ENCODE measurements at places on chromosomes 1 and 21.
A peak's percentile ranks its signal among the peaks of the same experiment; 100 is the strongest.

GRCh38 chr1:227558732-227559262 lies 4.6 kb upstream of the ZNF678 start:
- peaks cover 3% of the 10 kb centered on the region for H3K4me1 ChIP-seq
- peaks cover 36% of the 10 kb centered on the region for H3K27me3 ChIP-seq
- DNase-seq = no peak
- H3K4me3 ChIP-seq = no peak overlapping the region

DNA sequence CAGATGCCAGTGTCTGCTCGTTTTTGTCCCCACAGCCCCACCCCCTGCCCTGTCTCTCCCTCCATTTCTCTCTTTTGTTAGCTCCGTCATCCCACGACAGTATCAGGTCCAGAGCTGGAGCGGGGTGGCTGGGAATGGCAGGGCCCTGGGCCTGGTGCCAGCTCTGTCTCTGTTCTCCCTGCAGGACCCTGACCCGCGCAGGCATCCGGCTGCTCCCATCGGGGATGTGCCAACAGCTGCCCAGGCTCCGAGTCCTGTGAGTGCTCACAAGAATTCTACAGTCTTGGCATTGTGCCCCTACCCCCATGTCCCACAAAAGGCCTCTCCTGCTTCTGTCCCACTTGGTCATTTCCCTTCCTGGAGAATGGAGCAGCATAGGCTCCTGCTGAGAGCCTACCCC lies 37.4 kb downstream of the UBE2T start:
- H3K4me1 ChIP-seq = no peaks in the 10 kb centered on the region
- no peaks in the 10 kb centered on the region for H3K27me3 ChIP-seq
- no peaks in the 10 kb centered on the region for H3K36me3 ChIP-seq
- H3K27ac ChIP-seq = no peak overlapping the region
- no peak for DNase-seq
- no peak overlapping the region for H3K4me3 ChIP-seq

DNA sequence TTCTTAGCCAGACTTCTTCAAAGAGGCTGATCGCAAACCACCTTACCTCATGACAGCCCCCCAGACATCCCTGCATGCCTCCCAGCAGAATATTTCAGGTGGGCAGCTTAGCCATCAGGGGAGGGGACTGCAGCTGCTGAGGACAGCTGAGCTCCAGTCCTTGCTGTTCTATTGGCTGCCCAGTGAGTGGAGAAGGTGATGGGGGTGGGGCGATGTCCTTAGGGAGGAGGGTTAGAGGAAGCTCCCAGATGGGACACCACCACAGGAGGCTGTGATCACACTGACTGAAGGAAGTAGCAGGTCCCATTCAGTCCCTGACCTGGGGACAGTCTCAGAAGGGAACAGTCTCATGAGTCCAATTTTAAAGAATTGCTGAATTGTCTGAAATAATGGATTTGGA lies 38.3 kb downstream of the GJA5 start:
- no peak overlapping the region for H3K27ac ChIP-seq
- no peak overlapping the region for H3K4me3 ChIP-seq
- DNase-seq = no peak
- peaks cover 3% of the 10 kb centered on the region for H3K4me1 ChIP-seq

DNA sequence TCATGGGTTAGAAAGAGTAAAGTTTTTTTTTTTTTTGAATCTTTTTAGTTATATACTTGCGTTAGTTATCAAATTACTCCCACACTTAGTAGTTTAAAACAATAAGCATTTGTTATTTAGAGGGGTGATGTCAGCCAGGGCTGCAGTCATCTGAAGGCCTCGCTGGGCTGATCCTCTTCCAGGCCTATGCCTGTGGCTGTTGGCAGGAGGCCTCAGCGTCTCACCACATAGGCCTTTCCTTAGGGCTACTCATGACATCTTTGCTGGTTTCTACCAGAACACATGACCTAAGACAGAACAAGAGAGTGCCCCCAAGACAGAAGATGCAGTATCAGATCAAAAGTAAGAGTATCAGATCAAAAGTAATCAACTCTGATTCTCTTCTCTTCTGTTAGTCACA lies 167.4 kb downstream of the HHAT start:
- no peak overlapping the region for H3K27ac ChIP-seq
- H3K4me3 ChIP-seq = no peak overlapping the region
- no peaks in the 10 kb centered on the region for H3K27me3 ChIP-seq
- no peaks in the 10 kb centered on the region for H3K4me1 ChIP-seq

DNA sequence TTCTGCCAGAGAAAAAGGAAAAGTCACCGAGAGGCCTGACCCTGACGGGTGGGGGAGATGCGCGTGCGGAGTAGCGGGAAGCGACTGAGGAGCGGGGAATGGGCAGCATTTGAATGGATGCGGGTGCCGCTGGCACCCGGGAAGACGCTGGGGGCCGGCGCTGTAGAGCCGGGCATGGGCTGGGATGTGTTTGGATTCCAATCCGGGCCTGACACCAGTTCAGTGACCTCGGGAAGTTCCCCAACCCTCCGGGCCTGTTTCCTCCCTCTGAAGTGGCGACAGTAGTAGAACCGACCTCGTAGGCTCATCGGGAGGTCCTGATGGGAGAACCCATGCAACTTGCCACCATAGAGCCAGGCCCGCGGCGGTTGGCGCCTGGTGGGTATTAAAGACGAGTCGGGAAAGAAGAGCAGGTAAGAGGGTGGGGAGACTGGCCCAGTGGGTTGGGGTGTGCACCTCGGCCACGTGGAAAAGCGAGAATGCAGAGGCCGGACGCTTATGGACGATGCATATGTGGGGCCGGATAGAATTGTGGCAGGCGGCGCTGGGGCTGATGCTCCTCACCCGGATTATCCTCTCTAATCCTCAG lies 642 bp upstream of the SLC16A1 start:
- H3K4me1 ChIP-seq = peaks cover 7% of the 10 kb centered on the region
- peak; percentile 83 for DNase-seq
- peak overlapping the region; percentile 90 for H3K4me3 ChIP-seq
- peak overlapping the region; percentile 94 for H3K27ac ChIP-seq
- H3K27me3 ChIP-seq = no peaks in the 10 kb centered on the region
- peaks cover 15% of the 10 kb centered on the region for H3K36me3 ChIP-seq

GRCh38 chr1:84428235-84428634 lies 30.0 kb downstream of the DNASE2B start:
- no peak overlapping the region for H3K27ac ChIP-seq
- no peak overlapping the region for H3K4me3 ChIP-seq
- DNase-seq = no peak
- no peaks in the 10 kb centered on the region for H3K27me3 ChIP-seq
- no peaks in the 10 kb centered on the region for H3K4me1 ChIP-seq

GRCh38 chr1:244964112-244964971 lies 100.0 kb upstream of the HNRNPU start:
- peak; percentile 90 for DNase-seq
- H3K4me3 ChIP-seq = no peak overlapping the region
- H3K27me3 ChIP-seq = no peaks in the 10 kb centered on the region
- peak overlapping the region; percentile 90 for H3K27ac ChIP-seq
- H3K36me3 ChIP-seq = no peaks in the 10 kb centered on the region
- peaks cover 7% of the 10 kb centered on the region for H3K4me1 ChIP-seq

DNA sequence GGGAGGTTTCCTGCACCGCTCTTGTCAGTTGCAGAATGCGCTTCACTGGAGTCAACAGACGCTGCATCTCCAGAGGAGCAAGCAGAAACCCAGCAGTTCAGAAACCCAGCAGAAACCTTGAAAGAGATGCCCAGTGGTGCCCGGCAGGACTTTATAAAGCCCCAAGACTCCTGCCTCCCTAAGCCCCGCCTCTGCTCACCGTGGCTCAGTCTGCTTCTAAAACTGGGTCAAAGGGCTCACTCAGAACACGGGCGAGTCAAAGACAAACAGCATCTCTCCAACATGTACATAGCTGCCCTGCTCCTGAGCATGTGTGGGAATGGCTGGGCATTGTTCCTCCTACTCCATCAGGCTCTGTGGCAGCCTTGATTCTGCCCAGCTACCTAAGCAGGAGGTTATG lies at the start of gene HMGCS2:
TSS of gene HMGCS2 (minus strand) at position 128 of the 400 bp plus-strand sequence. CDS start at position 67, 61 bp downstream.
- no peak for DNase-seq
- H3K27ac ChIP-seq = no peak within 1 kb of the TSS
- H3K27me3 ChIP-seq = peaks cover 36% of the 10 kb centered on the region
- H3K36me3 ChIP-seq = no peaks in the 10 kb centered on the region

GRCh38 chr1:12182410-12182984 lies 15.7 kb downstream of the TNFRSF1B start:
- H3K4me1 ChIP-seq = peaks cover 40% of the 10 kb centered on the region
- H3K27ac ChIP-seq = no peak overlapping the region
- no peak overlapping the region for H3K4me3 ChIP-seq
- no peaks in the 10 kb centered on the region for H3K27me3 ChIP-seq
- DNase-seq = no peak

- peak; percentile 88 for DNase-seq
- peak within 1 kb of the TSS; percentile 86 for H3K4me3 ChIP-seq
- H3K36me3 ChIP-seq = no peaks in the 10 kb centered on the region
- peak within 1 kb of the TSS; percentile 87 for H3K27ac ChIP-seq
- H3K27me3 ChIP-seq = no peaks in the 10 kb centered on the region
These were observed at the start of gene STMN1 for GRCh38 chr1:25905680-25906643. TSS of gene STMN1 (minus strand) at chr1:25906419. CDS start at chr1:25904676, 1,743 bp downstream.

- no peak overlapping the region for H3K27ac ChIP-seq
- peaks cover 30% of the 10 kb centered on the region for H3K4me1 ChIP-seq
- peaks cover 2% of the 10 kb centered on the region for H3K36me3 ChIP-seq
- H3K4me3 ChIP-seq = no peak overlapping the region
- DNase-seq = no peak
- H3K27me3 ChIP-seq = peaks cover 56% of the 10 kb centered on the region
These were observed 1.7 kb upstream of the TMEM51 start for GRCh38 chr1:15151871-15152270.

- peak overlapping the region; percentile 56 for H3K27ac ChIP-seq
- DNase-seq = no peak
- peaks cover 3% of the 10 kb centered on the region for H3K36me3 ChIP-seq
- peaks cover 14% of the 10 kb centered on the region for H3K4me1 ChIP-seq
- no peaks in the 10 kb centered on the region for H3K27me3 ChIP-seq
- H3K4me3 ChIP-seq = peak overlapping the region; percentile 20
These were observed 24.3 kb upstream of the NBL1 start for GRCh38 chr1:19619697-19620384.

- no peaks in the 10 kb centered on the region for H3K4me1 ChIP-seq
- H3K27ac ChIP-seq = no peak overlapping the region
- no peaks in the 10 kb centered on the region for H3K36me3 ChIP-seq
These were observed 33.2 kb upstream of the BSDC1 start for GRCh38 chr1:32427264-32427963.

GRCh38 chr1:24861821-24862727 lies 68.0 kb downstream of the RUNX3 start:
- H3K27ac ChIP-seq = no peak overlapping the region
- no peaks in the 10 kb centered on the region for H3K4me1 ChIP-seq
- H3K4me3 ChIP-seq = no peak overlapping the region

All from mesenchymal stem cell (in vitro differentiated cells and primary cell).